Neural progenitor cell (in vitro differentiated cells): ENCODE measurements at places on chromosomes 4 and X. TPM values are rescaled to one million over a fixed set of nuclear protein-coding genes. Genes with fewer than 3 reads are reported as not detected.
A peak's percentile ranks its signal among the peaks of the same experiment; 100 is the strongest.

Gene CXXC4
- 23.6 and 40.2 TPM in 2 replicates for total RNA-seq

GRCh38 chrX:153495903-153496589, 1.3 kb downstream of the BGN start:
- H3K27ac ChIP-seq, result no peak overlapping the region
- no peak overlapping the region for H3K4me3 ChIP-seq
- peaks cover 7% of the 10 kb centered on the region for H3K4me1 ChIP-seq
- no peak for DNase-seq
- no peaks in the 10 kb centered on the region for H3K36me3 ChIP-seq

- H3K4me1 ChIP-seq, result no peaks in the 10 kb centered on the region
- no peak overlapping the region for H3K4me3 ChIP-seq
- DNase-seq, result no peak
- H3K27ac ChIP-seq, result no peak overlapping the region
- no peaks in the 10 kb centered on the region for H3K36me3 ChIP-seq
Measured at GRCh38 chrX:134671294-134671693, 13.0 kb upstream of the PLAC1 start.

- no peak for DNase-seq
- no peaks in the 10 kb centered on the region for H3K27me3 ChIP-seq
- H3K4me3 ChIP-seq, result no peak overlapping the region
- H3K36me3 ChIP-seq, result no peaks in the 10 kb centered on the region
- H3K4me1 ChIP-seq, result peaks cover 86% of the 10 kb centered on the region
- H3K27ac ChIP-seq, result no peak overlapping the region
Measured at GRCh38 chr4:98586291-98586961, 72.0 kb downstream of the TSPAN5 start.

- H3K4me3 ChIP-seq, result no peak overlapping the region
- H3K27ac ChIP-seq, result no peak overlapping the region
- no peaks in the 10 kb centered on the region for H3K27me3 ChIP-seq
- no peaks in the 10 kb centered on the region for H3K36me3 ChIP-seq
- peaks cover 23% of the 10 kb centered on the region for H3K4me1 ChIP-seq
Measured at GRCh38 chr4:42501624-42502401, 104.5 kb downstream of the SHISA3 start.

Gene CSAG3
- not detected in 2 replicates for total RNA-seq

DNA sequence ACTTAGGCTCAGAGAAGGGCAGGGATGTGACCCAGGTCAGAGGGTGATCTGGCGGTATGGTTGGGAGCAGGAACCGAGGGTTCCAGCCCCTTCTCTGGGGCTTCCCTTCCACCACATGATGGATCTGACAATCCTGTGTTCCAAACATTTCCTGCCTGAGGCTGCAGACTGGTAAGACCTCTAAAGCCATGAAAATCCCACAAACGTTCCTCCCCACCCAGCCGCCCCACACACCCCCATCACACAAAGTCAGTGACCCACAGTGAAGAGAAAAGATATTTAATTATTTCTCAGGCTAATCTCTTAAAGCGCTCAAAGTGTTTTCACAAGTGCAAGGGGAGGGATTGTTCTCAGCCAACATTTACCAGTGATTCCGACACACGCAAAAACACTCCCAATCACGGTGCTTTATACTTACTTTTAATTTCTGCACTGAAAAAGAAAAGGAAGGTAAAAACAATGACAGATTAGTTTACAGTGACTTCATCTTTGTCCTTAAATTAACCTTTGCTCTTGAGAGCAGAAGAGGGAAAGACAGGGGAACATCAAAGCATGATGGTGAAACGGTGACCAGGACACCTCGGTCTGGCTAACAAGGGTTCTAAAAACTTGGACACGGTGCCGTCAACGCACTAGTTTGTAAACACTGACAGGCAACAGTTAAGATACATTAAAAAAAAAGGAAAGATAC, 42.4 kb downstream of the WDR1 start:
- peaks cover 6% of the 10 kb centered on the region for H3K4me1 ChIP-seq
- H3K36me3 ChIP-seq, result no peaks in the 10 kb centered on the region
- H3K27me3 ChIP-seq, result no peaks in the 10 kb centered on the region
- DNase-seq, result no peak

DNA sequence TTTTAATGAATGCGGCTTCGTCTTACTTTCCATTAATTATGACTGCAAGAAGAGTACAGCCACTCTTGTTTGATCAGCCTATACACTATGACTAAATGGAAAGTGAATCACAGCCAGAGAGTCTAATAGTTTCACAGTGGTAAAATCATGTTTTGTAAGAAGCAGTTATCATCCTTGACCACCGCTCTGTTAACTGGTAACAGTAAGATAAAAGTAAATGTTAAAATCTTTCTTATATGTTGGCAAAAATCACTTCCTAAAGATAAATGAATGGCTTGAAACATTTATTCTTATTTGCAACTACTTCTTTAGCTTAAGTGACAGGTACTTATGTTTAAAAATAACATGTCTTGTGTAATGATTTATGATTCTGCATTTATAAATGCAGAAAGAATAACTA, 13.2 kb downstream of the GALNT7 start:
- no peak overlapping the region for H3K27ac ChIP-seq
- H3K4me1 ChIP-seq, result peaks cover 8% of the 10 kb centered on the region
- no peak overlapping the region for H3K4me3 ChIP-seq
- no peaks in the 10 kb centered on the region for H3K36me3 ChIP-seq
- no peaks in the 10 kb centered on the region for H3K27me3 ChIP-seq

Gene BRCC3
- 12.0 and 18.9 TPM in 2 replicates for total RNA-seq

DNA sequence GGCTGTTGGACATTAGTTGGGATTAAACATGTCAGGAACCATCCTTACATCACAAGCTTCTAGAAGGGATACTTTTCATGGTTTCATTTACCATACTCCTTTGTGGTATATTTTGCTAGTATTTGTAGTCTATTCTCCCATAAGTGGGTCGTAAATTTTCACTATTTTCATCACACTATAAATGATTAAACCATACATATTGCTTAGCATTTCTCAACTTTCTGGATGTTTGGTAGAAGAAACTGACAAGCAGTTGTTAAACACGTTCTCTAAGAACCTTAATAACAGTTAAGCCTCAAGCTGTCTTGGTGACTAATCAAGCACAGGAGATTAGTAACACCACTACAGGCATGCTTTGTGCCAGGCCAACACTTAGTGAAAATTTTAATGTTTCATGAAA, 375.5 kb downstream of the NAF1 start:
- DNase-seq, result peak; percentile 9
- H3K4me3 ChIP-seq, result no peak overlapping the region
- no peak overlapping the region for H3K27ac ChIP-seq
- H3K36me3 ChIP-seq, result no peaks in the 10 kb centered on the region
- H3K27me3 ChIP-seq, result no peaks in the 10 kb centered on the region

DNA sequence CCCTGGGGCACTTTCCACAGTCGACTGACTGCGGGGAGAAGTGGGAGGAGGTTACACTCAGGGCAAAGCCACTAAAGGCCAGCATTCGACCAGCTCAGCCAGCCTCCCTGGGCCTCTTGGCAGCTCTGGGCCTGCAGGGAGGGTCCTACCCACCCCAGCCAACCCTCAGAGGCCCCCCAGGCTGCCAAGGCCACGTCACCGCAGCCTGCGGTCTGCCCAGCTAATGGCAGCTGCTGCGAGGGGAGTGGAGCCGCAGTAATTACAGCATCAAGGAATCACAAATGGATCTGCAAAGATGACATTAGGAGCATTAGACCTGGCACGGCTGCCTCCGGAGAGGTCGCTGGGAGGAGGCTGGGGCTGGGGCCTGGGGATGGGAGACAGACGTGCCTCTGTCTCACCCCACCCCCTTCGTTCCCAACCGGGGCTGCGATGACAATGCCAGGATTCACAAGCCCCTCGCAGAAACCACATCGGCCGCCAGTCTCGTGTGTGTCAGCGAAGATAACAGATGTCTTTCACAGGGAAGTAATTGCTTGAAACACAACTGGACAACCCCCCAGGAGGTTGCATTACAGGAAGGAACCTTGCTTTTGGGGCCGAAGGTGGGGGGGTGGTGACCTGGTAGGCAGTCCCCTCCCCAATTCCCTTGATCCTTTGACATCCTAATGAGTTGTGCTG, 367.6 kb downstream of the BCOR start:
- no peak overlapping the region for H3K27ac ChIP-seq
- no peak overlapping the region for H3K4me3 ChIP-seq
- H3K36me3 ChIP-seq, result no peaks in the 10 kb centered on the region
- peak; percentile 60 for DNase-seq
- no peaks in the 10 kb centered on the region for H3K27me3 ChIP-seq

Gene UGT8
- total RNA-seq, result 2.8 and 4.3 TPM in 2 replicates

DNA sequence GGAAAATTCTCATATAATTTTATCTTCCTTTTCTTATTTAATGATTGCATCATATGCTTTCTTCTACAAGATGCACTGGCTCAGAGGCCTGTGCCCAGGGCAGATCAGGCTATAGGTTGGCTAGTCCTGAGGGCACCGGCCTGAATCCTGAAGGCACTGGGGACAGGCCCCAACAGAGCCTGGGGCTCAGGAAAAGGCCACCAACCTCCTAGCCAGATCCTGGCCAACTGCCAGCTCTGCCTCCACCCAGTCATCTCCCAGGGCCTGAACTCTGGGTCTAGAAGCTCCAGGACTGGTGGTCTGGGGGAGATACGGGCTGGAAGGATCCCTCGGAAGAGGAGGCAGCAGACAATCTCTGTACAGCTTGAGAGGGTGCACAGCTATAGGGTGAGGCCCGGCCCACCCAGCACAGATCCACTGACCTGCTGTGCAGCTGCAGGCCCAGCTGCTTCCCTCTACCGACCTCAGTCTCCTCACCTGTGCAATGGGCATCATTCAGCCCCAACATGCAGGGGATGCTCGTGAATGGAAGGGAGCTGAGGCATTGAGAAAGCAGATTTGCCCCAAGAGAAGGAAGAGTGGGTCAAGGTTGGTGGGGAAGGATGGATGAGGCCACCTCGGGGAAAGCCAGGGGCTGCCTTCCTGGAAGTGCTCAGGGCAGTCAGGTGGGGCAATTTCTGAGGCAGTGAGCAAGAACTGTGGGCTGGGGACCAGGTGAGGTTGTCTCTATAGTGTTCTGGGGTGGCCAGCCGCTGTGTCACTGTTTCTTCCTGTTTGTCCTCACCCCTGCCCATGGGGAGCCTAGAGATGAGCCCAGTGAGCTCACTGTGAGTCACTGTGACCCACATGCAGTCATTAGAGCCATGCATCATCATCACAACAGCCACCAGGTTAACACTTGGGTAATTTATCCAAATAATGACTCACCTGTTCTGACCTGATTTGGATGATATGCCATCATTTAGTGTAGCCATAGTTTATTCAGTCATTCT, 22.4 kb upstream of the XAGE2 start:
- H3K4me1 ChIP-seq, result no peaks in the 10 kb centered on the region
- no peaks in the 10 kb centered on the region for H3K36me3 ChIP-seq
- no peak overlapping the region for H3K27ac ChIP-seq
- H3K4me3 ChIP-seq, result no peak overlapping the region

DNA sequence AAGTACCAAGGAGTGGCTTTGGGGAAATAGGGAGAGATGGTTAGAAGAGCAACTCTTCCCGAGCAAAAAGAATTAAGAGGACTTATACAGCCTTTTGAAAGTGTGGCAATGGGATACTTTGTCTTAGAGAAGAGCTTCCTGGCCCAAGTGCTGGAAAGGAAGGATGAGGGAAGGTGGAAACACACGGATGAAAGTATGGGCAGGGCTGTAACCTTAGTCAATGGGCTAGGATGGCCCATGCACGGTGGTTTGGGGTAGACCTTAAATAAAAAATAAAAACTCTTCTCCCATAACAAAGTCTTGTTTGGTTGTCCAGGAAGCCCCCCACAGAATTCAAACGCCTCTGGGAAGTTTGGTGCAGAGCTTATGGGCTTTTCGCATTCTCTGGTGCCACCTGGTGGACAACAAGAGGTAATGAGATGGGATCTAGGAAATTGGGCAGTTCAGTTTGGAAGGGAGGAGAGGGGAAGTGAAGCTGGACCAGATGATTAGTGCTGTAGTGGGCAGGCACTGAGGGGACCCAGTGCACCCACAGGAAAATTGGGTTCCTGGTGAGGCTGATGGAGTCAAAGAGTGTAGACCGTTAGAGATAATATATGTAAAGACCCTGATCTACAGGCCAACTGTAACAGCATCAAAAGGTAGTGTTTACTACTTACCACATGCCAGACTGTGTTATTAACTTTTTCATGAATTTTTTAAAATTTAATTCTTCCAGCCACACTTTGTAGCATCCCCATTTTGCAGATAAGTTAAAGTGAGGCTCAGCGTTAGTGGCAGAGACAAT, 13.8 kb upstream of the ENOX2 start:
- H3K27ac ChIP-seq, result no peak overlapping the region
- H3K4me3 ChIP-seq, result no peak overlapping the region
- H3K27me3 ChIP-seq, result no peaks in the 10 kb centered on the region
- no peaks in the 10 kb centered on the region for H3K4me1 ChIP-seq
- no peaks in the 10 kb centered on the region for H3K36me3 ChIP-seq
- peak; percentile 56 for DNase-seq

DNA sequence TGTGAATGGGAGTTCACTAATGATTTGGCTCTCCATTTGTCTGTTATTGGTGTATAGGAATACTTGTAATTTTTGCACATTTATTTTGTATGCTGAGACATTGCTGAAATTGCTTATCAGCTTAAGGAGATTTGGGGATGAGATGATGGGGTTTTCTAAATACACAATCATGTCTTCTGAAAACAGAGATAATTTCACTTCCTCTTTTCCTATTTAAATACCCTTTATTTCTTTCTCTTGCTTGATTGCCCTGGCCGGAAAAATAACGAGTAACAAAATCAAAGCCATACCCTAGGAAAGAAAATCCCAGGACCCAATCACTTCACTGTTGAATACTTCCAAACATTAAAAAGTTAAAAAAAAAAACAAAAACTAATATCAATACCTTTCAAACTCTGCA, 67.7 kb upstream of the UGT2B4 start:
- H3K27ac ChIP-seq, result no peak overlapping the region
- H3K27me3 ChIP-seq, result no peaks in the 10 kb centered on the region
- H3K4me3 ChIP-seq, result no peak overlapping the region
- H3K36me3 ChIP-seq, result no peaks in the 10 kb centered on the region

- H3K27me3 ChIP-seq, result no peaks in the 10 kb centered on the region
- H3K36me3 ChIP-seq, result no peaks in the 10 kb centered on the region
- H3K4me1 ChIP-seq, result no peaks in the 10 kb centered on the region
- no peak overlapping the region for H3K4me3 ChIP-seq
- no peak overlapping the region for H3K27ac ChIP-seq
- DNase-seq, result peak; percentile 49
Measured at GRCh38 chr4:170581322-170581721, 491.6 kb upstream of the AADAT start.

Gene TMSB15A
- 561 and 1,054 TPM in 2 replicates for total RNA-seq

Gene SSX4B
- total RNA-seq, result not detected in 2 replicates

Gene TMEM31
- total RNA-seq, result 0.46 TPM in 1 of 2 replicates, not detected in the other

Gene TMPRSS11E
- total RNA-seq, result not detected in 2 replicates

DNA sequence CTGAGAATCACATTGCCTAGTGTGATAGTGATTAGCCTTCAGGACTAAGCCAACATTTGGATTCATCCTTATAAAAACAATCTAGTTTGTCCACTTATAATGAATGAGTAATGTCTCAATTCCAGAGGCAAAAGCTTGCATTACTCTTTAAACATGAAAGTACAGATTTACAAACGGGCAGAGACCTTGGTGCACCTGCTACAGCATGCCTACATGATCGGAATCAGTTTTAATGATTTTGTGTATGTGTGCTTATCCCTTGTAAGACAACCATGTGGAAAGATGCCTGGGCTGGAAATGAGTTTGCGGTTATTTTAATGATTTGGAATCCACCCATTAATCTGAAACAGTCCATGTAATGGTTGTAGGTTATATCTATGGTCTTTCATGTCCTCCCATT, 572.7 kb downstream of the KLHL13 start:
- no peaks in the 10 kb centered on the region for H3K36me3 ChIP-seq
- H3K27ac ChIP-seq, result no peak overlapping the region
- no peak for DNase-seq
- no peaks in the 10 kb centered on the region for H3K27me3 ChIP-seq

GRCh38 chr4:5448221-5448620, 260.1 kb downstream of the EVC2 start:
- no peak overlapping the region for H3K27ac ChIP-seq
- no peak for DNase-seq
- H3K4me3 ChIP-seq, result no peak overlapping the region
- no peaks in the 10 kb centered on the region for H3K27me3 ChIP-seq

Gene CT45A7
- total RNA-seq, result not detected in 2 replicates

Gene MAGEA10
- not detected in 2 replicates for total RNA-seq
